T-helper 17 cell (primary cell): ENCODE measurements at places on chromosomes 2 and 18. TPM values are rescaled to one million over a fixed set of nuclear protein-coding genes. Genes with fewer than 3 reads are reported as not detected.

DNA sequence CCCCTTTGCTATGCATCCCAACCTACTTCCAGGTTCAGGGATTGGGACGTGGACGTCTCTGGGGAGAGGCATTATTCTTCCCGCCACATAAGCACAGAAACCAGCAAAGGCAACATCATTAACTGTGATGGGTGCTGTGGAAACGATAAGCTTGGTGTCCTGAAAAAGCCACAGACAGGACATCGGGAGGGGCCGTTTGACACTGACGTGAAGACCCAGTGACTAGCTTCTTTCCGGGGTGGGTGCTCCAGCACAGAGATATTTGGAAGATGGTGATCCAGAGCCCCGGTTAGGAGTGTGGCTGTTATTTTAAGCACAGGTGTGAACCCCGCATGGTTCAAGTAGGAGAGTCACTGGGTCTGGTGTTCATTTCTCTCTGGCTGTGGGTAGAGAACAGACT is 163.8 kb upstream of the HDAC4 start:
- no peak for DNase-seq

The DCC gene
- total RNA-seq, result not detected

DNA sequence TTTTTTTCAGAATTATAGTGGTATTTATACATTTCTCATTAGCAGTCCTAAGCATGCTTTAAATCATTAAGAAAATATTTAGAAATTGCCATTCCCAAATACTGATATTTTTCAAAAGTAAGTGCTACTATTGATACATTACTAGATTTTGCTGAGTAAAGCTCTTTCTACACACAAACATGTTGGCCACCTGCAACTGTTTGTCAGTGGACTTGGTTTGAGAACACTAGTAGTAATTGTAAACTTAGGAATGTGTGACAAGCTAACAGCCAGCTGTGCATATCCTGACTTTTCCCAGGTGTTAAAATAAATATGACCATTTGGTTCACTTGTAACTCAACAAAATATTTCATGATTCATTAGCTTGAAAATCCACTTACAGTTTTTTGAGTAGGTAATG is 103.1 kb downstream of the MSTN start:
- DNase-seq, result no peak

DNA sequence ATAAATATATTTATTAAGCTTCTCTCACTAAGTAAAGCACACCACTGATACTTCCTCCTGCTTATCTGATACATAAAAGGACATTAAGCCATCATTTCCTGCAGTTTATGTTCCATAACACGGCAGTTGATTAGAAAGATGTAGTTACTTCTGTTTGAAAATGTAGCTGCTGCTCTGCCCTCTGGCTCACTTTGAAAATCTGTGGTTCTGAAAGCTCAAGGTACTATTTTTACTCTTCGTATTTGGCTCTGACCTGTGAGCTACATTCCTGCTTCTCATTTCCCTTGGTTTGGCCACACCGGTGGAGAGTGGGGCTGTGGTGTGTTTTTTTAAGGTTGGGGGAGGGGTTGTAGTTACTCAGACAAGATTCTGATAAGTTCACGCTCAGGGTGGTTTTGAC is 12.8 kb upstream of the TTN start:
- DNase-seq, result no peak

The C2orf15 gene
- 2.4 TPM for total RNA-seq
